Activated T-helper 2 cell treated with anti-CD3 and anti-CD28 coated beads, Interferon-gamma antibody, Interleukin-2, Interleukin-4, amounts not matched to agents 10 μg/mL and 5 μg/mL and 100 μg/mL, durations not matched to agents 14 hours and 24 hours and 36 hours (primary cell): ENCODE measurements at places on chromosomes 2 and 18.

DNA sequence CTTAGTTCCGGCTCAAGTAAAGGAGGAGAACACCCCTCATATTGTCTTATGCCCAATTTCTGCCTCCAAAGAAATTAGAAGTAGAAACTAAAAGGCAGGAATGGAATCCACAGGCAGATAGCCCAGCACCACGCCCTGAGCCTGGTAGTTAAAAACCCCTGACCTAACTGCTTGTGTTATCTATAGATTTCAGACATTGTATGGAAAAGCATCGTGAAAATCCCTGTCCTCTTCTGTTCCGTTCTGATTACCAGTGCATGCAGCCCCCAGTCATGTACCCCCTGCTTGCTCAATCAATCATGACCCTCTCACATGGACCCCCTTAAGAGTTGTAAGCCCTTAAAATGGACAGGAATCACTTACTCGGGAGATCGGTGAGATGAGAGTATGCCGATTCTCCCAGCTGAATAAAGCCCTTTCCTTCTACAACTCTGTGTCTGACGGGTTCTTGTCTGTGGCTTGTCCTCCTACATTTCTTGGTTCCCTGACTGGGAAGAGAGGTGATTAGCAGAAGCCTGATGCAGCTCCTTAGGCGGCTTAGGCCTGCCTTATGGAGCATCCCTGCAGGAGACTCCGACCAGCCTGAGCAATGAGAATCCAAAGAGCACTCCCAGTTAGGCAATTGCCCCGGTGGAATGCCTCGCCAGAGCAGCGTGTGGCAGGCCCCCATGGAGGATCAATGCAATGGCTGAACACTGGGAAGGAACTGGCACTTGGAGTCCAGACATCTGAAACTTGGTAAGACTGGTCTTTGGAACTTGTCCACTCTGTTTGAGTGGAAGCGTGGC, 362.6 kb upstream of the TCF4 start:
- DNase-seq: no peak

- DNase-seq: no peak
These were observed 33.7 kb upstream of the FAM98A start for GRCh38 chr2:33632831-33633230.

GRCh38 chr2:205930209-205930608, 155.8 kb downstream of the INO80D start:
- no peak for DNase-seq

GRCh38 chr18:50142441-50143120, 52.4 kb downstream of the MYO5B start:
- DNase-seq: no peak

DNA sequence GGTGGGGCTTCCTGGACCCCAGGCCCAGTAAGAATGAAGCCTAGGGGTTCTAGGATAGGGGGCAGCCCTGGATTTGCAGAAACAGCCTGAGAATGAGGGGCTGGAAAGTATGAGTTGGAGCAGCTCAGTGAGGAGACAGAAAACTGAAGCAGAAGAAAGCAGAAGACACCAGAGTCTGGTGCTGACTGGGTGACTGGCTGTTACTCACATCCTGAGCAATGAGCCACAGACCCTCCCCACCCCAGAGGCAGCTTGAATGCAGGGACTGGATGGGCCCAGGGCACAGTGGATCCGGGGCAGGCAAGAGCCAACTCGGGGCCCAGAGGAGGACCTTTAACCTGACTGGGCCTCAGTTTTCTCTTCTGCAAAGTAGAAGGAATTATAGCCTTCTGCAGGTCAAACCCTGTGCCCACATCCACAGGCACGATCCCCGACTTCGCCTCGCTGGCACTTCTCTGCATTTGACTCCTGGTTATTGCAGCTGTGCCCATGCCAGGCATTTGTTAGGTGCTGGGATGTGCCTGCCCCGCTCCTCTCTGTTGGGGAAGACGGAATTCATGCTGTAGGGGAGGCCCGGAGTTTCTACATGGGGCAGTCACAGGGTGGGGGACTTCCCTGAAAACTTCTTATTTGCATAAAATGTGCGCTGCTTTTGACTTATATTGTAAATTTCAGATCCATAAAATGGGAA, 8.5 kb downstream of the STEAP3 start:
- no peak for DNase-seq

DNA sequence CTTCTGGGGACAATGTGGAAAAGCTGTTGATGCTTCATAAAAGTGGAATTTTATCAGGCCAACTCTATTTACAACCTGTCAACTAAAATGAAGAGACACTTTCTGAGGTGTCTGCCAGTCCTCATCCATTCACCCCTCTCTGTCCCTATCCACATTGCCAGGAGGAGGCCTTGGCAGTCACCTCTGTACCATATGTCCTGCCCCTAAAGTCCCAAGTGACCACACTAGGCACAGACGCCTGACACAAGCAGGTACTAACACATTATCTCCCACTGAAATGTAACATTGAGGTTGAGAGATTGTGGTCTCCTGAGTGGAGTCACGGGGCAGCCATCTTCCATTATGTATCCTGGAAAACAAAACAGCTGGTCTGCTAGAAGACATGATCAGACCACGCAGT, 71.4 kb downstream of the OSBPL1A start:
- DNase-seq: no peak

DNA sequence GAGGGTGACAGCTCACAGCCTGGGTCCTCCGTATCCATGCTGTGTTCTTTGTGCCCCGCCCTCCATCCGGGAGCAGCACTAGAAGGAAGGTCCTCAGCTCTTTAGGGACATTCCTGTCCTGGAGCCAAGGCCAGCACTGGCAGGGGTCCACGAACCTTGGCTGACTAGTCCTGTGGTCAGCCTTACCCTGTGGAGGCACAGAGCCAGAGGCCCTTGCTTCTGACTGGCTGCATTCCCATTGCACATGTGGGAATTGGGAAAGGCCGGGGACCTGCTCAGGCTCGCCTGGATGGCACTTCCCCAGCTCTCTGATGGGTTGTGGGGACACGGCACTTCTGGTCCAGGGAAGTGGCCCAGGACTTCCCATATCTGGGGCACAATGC, 24.9 kb upstream of the RHOB start:
- no peak for DNase-seq

- DNase-seq: no peak
These were observed 29.3 kb upstream of the COPS8 start for GRCh38 chr2:237056287-237056875.

GRCh38 chr2:67612576-67613042, 215.5 kb downstream of the ETAA1 start:
- DNase-seq: no peak

GRCh38 chr2:60336442-60337141, 216.9 kb downstream of the BCL11A start:
- no peak for DNase-seq

DNA sequence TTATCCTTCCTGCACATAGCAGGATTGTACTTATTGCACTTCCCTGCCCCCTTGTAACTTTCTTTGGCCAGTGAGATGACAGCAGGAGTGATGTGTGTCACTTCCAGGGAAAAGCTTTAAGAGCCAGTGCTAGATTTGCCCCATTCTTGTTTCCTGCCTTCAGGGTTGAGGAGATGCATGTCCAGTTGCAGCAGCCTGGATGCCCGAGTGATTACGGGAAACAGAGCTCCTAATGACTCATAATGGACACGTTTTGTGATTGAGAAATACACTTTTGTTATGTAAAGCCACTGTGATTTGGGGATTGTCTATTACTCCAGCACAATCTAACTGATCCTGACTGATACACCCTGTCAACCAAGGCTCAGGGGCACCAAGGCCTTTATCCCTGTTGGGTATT, 5.0 kb upstream of the TET3 start:
- DNase-seq: no peak

GRCh38 chr18:23902396-23902795, 112.2 kb upstream of the TTC39C start:
- no peak for DNase-seq

- no peak for DNase-seq
These were observed 62.8 kb downstream of the HDAC4 start for GRCh38 chr2:239337877-239338484.

DNA sequence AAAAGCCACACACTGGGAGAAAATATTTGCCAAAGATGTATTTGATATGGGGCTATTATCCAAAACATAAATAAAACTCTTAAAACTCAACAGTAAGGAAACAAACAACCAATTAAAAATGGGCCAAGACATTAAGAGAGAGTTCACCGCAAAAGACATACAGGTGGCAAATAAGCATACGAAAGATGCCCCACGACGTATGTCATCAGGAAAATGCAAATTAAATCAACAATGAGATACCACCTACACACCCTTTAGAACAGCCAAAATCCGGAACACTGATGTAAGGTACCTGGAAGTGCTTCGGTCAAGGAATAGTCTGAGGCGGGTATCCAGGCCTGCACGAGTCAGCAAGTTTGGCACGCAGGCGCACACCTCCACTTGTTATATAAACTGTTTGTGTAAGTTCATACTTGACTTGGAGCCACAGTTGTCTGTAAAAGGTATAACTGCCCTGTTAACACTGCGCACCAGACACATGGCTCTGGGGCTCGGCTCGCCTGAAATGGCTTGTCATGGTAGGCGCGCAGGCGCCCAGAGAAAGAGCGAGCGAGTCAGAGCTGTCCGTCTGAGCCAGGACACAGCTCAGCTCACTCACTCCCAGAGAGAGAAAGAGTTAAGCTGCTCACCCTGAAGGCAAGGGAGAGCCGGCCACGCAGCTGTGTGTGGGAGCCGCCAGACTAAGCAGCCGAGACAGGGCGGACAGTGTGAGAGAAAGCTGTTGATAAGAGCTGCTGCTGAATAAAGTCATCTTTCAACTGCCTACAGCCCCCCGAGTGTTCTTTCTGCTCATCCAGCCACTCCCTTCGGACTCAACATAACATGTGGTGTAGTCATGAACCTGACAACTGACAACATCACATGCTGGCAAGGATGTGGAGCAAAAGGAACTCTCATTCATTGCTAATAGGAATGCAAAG, 87.3 kb downstream of the HNRNPLL start:
- DNase-seq: no peak

GRCh38 chr18:12271376-12272235, 17.4 kb downstream of the CIDEA start:
- peak; percentile 48 for DNase-seq

DNA sequence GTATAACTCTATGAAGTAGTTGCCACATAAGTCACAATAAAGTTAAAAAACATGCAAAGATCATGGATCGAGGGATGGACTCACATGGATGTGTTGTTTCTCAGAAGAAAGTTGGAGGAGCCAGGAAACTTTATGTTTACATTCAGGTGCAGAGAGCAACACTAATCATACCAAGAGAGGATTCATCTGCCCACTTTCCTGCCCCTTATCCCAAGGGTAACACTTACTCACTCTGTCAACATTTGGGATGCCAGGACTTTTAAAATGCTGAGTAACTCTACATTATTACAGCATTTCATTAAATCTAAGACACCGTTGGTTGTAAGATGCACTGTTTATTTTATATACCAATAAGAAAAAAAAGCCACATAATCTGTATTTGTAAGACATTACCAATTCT, 170.4 kb downstream of the KCNE4 start:
- no peak for DNase-seq
